ENCODE measurements at places on chromosomes 3 and 15. TPM values are rescaled to one million over a fixed set of nuclear protein-coding genes. Genes with fewer than 3 reads are reported as not detected.

- no peak for DNase-seq
These were observed 19.2 kb upstream of the TFDP2 start for GRCh38 chr3:142168514-142168913.

DNA sequence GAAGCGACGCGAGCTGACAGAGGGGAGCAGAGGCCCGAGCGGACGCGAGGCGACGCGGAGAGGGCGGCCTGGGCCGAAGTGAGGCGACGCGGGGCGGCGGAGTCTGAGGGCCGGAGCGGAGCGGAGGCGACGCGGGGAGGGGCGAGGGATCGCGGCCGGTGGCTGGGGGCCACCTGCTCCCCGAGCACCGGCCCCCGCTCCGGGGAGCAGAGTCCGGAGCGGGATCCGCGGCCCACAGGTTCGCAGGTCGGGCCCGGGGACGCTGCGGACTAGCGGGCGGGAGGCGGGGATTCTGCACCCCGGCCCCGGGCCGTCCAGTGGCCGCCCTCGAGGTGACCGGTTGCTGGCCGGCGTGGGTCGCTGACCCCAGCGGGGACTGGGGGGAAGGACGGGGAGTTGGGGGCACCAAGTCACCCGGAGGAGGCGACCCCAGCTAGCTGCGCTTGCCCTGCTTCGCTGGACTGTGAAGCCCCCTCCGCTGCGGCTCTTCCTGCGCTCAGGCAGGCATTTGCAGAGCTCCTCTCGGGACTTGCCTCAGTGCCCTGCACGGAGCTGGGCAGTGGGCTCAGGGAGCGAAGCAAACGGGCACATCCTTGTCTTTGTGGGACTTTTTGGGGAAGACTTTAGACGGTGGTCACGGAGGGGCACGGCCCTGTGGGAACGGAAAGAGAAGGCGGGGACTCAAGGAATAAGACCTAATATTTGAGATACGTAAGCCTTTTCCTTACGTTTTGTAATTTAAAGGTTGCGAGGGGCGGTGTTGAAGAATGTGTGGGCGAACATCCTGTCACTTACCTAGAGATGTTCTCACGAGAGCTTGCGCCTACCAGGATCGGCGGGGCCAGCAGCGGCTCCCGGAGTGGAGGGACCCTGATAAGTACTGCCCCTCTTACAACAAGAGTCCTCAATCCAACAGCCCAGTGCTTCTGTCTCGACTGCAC lies 566 bp downstream of the HMCES start:
- DNase-seq = peak; percentile 80

DNA sequence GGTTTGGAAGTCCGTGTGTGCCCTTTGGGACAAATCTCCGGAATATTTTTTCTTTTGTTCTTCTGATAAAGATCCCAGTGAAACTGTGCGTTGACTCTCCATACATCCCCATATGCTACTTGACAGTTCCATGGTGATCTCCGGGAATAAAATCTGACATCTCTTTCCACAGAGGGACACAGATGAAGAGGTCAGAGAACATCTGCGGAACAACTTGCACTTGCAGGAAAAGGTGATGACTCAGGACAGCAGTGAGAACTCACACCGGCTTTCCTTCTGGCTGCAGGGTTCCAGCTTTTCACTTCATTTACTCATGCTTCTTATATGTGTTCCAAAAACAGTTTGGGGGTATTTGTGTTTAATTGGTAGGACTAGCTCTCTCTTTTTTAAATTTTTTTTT lies 157.5 kb upstream of the CHRM5 start:
- DNase-seq = no peak

GRCh38 chr15:51401872-51402517 lies 60.5 kb downstream of the GLDN start:
- peak; percentile 75 for DNase-seq

Gene CCR8
- not detected for polyA plus RNA-seq

DNA sequence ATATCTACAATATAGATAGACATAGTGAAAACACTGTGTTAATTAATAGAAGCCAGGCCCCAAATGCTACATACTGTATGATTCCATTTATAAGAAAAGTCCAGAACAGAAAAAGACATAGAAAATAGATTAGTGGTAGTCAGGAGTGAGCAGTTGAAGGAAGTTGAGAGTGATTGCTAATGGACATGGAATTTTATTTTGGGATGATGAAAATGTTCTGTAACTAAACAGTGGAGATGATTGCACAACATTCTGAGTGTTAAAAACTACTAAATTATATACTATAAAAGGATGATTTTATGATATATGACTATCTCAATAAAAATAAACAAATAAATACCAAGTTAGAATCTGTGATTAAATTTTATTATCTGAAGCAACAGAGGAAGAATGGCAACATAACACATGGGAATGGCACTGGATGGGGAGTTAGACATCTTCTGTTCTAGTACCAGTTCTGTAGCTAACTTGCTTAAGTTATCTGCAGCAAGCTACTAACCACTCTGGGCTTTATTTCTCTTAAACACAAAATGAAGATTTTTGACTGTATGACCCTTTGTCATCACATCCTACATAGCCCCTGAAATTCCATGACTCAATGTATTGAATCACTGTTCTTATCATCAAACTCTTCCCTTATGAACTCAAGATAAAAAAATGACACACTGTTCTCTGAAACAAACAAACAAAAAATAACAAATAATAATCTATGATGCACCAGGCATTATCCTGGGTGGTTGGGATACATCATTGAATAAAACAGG lies 612.7 kb downstream of the TBL1XR1 start:
- peak; percentile 72 for DNase-seq

DNA sequence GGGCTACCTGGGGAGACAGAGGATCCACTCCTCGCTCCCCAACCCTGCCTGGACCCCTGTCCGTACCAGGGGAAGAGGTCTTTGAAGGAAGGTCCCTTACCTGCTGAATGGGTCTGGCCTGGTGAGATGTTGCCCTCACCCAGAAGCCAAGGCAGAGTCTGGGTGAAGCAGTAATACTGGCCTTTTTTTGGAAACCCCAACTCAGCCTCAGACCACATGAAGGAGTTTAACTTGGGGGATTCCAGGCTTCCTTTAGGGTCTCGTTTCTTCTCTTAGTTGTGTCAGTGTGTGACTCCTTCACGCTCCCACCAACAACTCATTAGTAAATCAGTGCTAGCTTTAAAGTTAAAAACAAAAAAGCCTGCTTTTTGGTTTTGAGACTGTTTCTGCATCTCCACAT lies 45.6 kb downstream of the RTP1 start:
- DNase-seq = no peak

Gene KBTBD13
- polyA plus RNA-seq = not detected

DNA sequence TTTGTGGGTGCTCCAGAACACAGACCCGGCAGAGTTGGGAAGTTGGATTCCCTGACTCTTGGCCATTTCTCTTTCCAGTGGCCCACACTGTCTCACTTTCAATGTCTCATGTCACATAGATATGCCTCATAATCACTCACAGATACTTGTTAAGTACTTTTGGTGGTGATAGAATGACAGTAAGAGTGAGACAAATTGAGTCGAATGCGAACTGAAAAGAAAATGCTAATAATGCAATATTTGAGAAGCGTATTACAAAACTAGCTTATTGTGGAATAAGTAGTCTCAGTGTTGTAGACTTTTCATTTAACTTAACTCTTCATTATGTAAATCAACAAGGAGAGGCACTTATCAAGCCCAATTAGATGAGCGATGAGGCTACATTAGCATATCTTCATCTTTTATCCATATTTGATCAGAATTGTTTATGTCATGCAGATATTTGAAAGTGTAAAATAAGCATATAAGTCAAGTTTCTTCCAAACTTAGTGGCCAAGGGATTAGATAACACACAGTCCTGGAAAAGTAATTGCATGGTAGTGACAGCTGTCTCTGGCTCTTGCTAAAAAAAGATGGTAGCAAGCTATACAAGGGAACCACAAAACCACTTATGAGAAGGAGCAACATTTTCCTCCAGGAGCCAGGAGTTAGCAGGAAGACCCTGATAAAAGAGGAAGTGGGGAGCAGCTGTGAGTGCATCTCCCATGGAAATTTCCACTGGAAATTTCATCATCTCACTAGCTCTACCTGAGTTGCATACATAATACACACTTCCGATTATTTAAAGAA lies 243.6 kb downstream of the ARRDC4 start:
- no peak for DNase-seq

All from GM23248 (cell line).